ENCODE measurements at places on chromosomes 7 and 10.

- no peak for DNase-seq
These were observed 52.8 kb downstream of the LMBR1 start for GRCh38 chr7:156840134-156840533.

- no peak for DNase-seq
These were observed 178.0 kb downstream of the ADARB2 start for GRCh38 chr10:1559311-1559710.

DNA sequence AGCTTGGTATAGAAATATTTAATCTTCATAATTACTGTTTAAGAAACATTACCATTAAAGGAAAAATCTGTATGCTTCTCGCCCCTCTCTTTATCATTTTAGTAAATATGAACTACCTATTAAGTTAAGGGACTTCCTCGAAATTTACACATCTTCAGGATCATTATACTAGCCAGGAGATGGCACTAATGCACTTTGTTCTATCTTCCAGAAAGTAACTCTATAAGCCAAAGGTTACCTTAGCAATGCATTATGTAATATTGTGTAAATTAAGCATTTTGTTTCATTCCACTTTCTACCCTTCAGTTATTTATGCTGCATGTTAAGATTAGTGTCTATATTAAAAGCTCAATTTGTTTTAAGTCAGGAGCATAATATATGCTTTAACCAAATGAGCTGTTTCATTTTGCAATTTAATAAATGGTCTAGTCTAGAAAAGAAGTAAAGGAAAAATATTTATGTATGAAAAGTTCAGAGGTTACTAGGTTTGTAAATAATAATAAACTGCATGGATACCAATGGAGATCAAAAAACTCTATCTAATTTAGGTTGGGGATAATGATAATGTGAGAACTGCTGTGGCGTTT is 128.5 kb downstream of the ANKRD7 start:
- no peak for DNase-seq

DNA sequence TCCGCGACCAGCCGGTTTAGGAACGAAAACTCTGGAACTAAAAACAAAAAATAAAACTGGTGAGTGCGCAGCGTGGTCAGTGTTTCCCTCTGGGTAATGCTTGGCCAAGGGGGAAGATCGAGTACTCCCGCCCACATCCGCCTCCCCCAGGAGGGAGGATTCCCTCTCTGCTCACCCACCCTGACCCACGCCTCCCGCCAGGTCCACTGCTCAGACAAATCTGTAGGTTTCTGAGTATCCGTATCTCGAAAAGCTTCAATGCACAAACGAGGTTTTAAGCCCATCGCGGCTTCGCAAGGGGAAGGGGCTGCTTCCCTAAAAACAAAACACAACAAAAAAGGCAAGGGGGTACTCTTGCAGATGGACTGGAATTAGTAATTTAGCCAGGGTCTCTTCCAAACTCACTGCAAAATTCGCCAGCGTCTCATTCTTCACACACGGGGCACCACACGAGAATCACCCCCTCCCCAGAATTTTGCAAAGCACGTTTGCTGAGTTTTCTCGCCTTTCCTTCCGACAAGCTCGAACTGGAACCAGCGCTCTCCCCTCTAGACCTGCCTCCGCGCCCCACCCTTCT is 75.2 kb downstream of the INSIG1 start:
- no peak for DNase-seq

DNA sequence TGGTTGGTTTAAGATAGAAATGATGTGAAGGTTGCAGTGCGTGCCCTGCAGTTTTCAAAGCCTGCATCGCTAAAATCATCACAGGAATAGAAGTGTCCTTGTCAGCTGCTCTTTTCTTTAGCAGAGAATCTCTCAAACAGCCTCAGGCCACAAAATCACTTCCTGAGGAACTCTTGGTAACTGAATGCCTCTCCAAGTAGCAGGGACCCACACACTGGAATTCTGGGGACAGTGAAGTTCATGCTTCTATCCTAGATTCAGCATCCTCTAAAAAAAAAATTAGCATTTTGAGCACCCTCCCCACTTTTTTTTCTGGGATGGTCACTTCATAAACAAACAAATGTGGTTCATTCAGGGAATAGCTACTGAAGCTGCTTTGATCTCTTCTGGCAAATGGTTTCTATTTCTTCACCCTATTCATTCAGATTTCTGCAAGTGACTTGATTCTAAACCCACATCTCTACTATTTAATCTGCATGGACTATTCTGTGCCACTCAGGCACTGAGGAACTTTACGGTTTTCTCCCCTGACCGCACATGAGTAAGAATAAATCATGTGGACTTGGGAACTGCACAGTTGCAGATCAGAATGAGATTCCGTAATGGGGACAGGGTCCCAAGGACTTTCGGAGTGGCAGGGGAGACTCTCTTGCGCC is 306.9 kb downstream of the FRMD4A start:
- DNase-seq, result no peak

DNA sequence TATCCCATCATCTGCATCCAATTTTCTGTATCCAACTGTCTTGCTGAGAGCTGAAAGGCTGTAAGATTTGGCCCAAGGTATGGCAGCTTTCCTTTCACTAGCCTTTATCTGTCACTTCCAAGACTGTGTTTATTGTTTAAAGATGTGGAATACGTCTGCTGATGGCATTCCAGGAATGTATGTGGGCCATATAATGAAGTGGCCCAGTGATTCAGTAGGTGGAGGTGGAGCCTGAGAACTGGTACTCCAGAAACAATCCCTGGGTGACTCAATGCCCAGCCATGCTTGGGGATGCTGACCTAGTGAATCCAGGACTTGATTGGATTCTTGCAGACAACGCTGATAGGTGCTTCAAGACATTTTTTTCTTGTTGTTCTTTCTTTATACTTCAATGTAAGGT is 13.5 kb downstream of the NEUROD6 start:
- no peak for DNase-seq

- no peak for DNase-seq
These were observed at the start of gene ZNF503 for GRCh38 chr10:75401569-75402485. ZNF503 (minus strand) TSS chr10:75401764; CDS start chr10:75401419, 345 bp downstream.

DNA sequence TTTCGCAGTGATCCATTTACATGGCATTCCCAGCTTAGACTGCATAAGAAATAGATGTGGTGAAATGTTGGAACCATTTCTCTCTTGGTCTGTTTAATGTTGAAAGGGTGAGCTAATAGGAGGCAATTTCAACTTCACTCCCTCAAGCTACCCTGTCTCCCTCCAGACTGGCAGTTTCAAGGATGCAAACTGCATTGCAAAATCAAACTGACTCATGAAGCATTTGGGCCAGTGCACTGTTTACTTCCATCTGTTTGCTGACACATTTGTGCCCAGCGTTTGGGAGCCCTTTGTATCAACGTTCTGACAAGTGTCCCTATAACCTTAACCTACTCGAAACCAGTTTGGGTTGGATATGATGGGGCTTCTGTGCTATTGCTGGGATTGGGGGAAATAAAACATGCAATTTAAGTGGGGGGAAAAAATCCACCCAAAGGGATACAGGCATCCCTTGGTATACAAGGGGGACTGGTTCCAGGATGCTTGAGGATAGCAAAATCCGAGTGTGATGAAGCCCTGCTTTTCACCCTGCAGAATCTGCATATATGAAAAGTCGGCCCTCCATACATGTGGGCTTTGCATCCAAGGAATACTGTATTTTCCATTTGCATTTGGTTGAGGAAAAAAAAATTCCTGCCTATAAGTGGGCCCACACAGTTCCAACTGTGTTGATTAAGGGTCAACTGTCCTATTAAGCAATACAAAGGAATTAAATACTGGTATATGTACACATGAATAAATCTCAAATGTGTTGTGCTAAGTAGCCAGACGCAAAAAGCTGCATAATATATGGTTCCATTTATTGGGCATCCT is 15.6 kb downstream of the RHEB start:
- no peak for DNase-seq

DNA sequence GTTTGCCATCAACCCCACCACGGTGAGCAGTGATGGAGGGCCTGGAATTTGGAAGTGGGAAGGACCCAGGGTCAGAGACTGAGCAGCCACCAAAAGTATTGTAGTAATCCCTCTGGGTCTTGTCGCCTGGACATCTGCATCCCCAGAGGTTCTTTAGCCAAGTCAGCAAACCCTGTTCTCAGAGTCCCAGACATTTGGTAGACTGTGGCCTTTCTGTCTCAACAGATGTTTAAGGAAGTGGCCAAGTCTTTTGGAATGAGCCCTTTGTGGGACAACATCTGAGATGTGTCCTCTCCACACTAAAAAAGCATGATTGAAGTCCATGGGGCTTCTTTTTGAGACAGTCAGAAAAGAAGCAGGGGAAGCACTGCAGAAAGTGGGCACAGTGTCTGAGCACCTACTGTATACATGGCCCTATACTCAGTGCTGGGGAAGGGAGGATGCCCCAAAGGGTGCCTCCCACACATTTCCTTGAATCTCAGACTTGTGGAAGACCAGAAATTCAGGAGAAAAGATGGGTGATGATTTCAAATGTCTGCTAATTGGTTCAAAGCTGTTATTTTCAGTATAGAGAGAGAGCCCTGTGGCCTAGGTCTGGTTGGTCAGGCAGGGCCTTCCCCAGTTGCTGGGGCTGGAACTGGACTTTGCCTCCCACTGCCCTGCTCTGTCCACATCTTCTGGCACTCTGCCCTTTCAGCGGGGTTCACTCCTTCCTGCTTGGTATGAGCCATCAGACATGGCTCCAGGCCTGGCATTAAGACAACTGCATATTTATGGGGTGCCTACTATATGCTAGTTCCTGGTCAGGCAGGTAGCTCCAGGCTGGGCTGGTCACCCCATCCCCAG is 26.5 kb upstream of the VSIR start:
- no peak for DNase-seq

- no peak for DNase-seq
These were observed 236.5 kb upstream of the ZMIZ1 start for GRCh38 chr10:78832281-78832680.
